ENCODE measurements at places on chromosomes 5 and 9.

- DNase-seq, result no peak
Measured at GRCh38 chr5:141155540-141156374, 5.9 kb downstream of the PCDHB6 start.

DNA sequence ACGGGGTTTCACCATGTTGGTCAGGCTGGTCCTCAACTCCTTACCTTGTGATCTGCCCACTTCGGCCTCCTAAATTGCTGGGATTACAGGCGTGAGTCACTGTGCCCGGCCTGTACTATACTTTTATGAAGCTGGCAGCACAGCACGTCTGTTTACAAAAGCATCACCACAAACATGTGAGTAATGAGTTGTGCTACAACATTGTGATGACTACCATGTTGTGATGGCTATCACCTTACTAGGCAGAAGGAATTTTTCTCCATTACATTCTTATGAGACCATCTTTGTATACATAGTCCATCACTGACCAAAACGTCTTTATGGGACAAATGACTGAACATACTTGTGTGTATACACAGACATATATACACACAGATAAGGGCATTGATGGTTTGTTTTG, 1019.0 kb downstream of the CDH18 start:
- no peak for DNase-seq

- no peak for DNase-seq
Measured at GRCh38 chr9:4832786-4833579, 40.2 kb downstream of the RCL1 start.

GRCh38 chr5:1217596-1218206, 7.5 kb upstream of the SLC6A18 start:
- no peak for DNase-seq

DNA sequence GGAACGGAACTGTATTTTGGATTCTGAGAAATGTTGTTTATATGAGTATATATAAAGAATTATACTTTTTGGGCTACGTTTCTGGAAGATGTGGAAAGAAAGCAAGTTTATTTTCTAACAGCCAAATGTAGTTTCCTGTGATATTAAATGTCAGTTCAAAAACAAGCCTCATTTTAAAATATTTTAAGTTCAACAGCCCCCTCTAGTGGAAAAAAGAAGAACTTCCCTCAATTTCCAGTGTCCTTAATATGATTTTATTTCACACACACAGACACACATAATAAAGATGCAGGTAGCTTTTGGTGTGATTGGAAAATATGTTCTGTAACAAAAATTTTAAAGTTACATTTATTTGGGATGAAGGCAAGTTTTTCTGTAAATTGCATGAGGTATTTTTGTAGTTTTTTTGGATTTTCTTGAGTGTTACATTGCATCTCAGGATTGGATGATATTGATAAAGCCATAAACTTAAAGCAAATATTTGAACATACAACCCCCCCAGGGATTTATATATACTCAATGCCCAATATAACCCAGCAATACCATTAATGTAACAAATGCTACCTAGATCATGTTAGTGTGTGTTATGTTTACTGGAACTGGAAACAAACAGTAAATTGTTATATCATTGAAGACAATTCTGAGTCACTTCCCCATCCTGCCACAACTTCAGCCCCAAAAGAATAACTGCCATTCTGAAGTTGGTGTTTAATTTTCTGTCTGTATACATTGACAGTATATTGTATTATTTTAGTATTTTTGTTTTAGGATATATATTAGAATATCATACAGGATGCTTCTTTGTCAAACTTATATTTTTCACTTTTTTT, 54.0 kb downstream of the CCDC171 start:
- DNase-seq, result no peak

- no peak for DNase-seq
Measured at GRCh38 chr5:149439899-149440542, 60.9 kb upstream of the IL17B start.

- no peak for DNase-seq
Measured at GRCh38 chr5:79048437-79048836, 21.0 kb downstream of the DMGDH start.

GRCh38 chr5:6359555-6360322, 18.6 kb downstream of the MED10 start:
- no peak for DNase-seq

DNA sequence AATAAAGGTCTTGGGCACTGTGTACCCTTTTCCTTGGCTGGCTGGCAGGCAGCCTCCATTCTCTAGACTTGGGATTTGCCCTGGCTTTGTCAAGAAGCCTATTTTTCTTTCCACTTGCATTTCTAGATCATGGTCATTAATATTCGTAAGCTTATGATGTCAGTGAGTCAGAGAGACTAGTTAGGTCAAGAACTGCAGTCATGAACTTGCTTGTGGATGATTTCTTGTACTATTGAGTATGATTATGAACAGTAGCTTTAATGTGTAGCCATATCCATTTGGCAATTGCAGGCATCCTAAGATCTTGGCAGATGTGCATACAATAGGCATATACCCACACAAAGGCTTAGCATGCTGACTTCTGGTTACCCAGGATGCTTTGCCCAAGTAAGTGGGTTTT, 186.8 kb upstream of the CLINT1 start:
- DNase-seq, result no peak

DNA sequence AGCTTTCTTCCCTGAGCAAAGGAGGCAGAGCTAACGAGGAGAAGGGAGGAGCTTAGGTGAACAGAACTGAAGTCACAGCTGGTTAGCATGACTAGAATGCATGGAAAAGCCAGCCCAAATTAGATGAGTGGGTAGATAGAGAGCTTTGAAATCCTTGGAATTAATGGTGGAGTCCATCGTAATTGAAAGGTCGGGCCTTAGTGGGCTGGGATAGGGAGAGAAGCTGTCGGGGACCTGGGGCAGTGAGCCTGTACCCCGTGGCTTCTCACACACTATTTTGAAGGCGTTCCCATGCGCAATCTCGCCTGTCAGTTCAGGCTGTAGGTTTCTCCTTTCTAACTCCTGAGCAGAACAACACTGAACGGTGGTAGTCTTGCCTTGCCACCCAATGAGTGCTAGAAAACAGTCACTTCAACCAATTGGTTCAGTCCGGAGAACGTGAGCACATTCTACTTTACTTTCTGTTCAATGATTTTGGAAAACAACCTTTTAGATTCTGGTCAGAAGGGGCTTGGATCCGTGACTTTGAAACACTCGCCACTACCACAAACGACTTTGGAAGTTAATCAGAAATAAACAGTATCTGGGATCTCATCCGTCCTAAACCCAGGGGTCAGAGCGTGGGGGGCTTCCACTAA, 655 bp upstream of the RAI14 start:
- DNase-seq, result no peak

DNA sequence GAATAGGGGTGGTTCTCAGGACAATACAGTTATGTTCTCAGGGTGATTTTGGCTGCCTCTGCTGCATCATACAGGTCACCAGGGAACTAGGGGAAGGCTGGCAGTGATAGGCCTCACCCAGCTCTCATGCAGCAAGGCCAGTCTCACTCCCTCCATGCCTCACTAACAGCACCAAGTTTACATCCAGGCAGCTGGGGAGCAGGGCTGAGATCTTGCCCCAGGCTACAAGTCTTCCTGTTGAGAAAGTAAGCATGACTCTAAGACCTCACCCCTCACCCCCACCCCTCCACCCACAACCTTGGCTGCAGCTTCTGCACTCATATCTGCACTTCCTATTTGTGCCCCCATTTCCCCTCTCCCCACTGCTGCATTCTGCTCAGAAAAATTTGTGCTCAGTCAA, 481.2 kb downstream of the ACTL7B start:
- DNase-seq, result no peak

DNA sequence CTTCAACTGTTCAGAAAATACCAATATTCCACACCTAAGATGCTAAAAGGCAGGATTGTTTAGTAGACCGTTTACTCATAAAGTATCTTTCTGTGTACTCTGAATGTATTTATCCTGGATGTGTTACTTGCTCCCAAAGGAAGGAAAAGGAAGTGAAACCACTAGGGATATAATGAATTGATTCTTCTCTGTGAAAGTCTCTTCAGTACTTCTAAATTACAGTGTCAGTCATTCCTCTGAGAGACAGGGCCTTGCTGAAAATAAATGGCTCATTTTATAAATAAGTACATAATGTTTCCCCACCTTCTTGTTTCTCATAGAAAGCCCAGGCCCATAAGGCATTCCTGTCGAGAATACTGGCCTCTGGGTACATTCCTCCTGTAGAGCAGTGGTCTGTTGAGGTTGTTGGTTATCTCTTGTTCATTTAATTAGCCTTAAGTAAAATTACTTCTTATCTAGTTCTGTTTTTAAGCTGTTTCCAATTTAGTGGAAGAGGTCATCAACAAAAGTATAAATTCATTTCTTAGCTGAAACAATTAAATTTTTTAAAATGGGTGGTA, 1.6 kb downstream of the HAPLN1 start:
- no peak for DNase-seq

DNA sequence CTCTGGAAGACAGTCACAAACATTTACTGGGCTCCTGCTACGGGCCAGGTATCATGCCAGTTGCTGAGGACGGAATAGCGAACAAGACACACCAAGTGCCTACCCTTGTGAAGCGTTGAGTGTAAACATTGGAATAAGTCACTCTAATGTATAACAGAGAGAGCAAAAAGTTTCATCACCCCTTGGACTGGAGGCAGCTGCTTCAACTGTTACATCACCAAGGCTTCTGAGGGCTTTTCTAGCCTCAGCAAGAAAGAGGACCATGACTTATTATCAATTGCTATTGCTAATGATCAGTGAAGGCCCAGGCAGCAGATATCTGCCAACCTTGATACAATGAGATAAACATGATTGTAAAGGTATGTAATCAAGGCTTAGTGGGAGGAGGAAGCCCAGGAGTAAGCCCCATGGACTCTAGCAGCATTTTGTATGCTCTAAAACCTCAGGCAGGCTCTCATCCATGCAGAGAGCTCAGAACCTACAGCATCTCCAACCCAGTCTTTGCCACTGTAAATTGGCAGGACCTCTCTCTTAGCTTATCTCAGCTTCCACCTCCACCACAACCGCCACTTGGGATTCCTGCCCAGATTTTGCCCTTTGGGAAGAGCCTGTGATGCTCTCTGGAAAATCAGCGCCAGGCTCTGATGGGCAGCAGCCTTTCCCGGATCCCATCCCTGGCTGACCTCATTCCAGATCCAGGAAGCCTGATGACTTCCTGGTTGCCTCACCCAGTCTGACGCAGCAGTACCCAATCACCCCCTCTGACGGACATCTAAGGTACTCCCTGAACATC, 54.5 kb downstream of the ADAM19 start:
- no peak for DNase-seq

GRCh38 chr5:92641031-92641962, 939.7 kb downstream of the NR2F1-AS1 start:
- DNase-seq, result no peak
